Activated T-cell treated with anti-CD3 and anti-CD28 coated beads, Interleukin-2, amount 50 U/mL, for 48 hours (primary cell): ENCODE measurements at places on chromosomes 7 and 10.

DNA sequence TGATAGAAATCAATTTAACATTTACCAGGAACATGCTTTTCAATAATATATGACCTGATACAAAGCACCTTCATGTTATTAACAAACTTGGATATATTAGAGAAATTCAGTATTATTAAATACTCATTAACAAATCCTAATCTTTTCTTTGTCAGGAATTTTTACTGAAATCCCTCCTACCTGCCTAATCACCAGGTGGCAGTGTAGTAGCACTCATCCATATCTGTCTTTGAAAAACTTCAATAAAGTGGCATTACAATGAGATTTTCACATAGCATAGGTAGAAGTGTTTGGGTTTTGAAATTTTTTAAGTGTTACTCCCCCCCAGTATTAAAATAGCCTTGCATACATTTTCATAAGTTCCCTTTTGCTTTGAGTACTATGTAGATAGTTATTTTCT lies 1246.6 kb upstream of the LRRN3 start:
- DNase-seq, result no peak

DNA sequence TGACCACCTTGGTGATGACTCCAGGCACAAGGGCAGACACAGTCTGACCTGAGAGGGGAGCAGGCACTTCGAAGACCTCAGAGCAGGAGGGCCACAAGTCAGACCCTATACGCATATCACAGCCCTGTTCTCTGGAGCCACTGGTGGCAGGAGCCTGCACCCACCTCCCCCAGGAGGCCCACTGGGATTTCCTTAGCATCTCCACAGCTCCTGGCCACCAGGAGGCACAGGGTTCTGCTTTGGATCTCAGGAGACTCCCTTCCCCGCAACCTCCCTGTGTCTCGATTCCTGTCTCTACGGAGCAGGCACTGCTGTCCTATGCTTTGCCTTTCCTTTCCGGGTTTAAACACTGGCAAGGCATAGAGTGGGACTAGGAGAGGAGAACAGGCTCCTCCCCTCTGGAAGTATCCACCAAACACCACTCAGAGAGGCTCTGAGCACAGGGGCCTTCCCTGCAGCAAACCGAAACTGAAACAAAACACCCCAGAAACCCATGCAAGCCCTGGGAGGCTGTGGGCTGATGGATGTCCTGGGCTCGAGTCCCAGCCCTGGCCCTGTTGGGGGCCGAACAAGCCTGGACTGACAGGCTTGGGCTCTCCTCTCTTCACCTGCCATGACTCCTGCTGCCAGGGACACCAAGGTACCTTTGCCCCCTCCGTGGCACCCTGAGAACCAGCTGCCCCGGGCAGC lies 166.3 kb downstream of the NEURL1 start:
- DNase-seq, result peak; percentile 67

DNA sequence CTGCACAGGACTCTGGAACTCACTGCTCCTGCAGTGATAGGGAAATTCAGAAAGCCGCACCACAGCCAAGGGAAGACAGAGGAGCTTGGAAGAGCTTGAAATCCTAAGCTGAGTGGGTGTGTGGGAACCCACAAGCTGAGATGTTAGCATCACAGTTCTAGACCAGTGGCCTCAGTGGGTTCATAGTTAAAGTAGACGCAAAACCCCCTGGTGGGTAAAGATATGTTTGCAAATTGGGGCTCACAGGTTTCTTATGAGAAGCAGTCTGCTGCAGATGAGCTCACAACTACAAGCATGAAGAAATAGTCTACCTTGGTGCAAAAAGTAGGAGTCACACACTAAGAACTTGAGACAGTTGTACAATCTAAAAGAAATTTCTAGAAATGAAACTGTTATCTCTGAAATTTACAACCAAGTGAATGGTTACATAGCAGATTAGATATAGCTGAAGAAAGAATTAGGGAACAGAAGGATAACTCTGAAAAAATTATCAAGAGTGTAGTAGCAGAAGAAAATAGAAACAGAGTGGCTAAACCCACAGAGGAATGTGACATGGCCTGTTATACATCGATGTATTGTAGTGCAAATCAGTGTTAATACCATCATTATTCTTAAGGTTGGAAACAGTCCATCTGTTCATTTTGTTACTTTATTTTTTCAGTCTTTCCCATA lies 77.2 kb downstream of the DYNC2I1 start:
- DNase-seq, result no peak

DNA sequence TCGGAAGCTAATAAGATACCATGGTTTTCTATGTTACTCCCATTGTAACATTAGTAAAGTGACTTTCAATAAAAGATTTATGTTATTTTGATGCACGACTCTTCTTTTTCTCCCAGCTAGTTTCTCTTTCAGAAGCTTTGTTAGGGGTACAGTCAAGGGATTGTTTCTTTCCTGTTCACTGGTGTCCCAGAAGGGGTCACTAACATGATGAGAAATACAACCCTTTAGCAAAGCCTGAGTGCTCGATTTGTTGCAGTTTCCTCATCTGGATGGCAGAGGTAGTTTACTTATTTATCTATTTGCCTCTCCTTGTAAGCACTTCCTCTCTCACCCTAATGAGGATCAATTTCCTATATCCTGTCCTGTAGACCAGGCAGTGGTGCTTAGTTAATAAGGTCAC lies 17.0 kb downstream of the SRI start:
- DNase-seq, result no peak

DNA sequence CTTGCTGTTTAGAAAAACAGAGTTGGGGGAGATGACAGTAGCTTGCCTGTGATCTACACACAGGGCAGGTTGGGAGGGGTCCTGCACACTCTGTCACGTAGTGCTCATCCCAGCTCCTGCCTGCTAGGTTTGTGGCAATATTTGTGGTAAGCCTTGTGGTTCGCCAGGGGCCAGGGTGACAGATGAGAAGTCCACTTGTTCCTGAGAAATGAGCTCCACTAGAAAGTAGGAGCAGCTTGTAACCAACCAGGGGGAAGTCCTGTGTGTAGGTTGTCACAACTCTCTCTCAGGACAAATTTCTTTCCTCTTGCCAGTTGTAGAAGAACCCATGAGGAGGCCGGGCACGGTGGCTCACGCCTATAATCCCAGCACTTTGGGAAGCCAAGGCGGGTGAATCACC lies 147.0 kb downstream of the TCF7L2 start:
- DNase-seq, result no peak

GRCh38 chr7:94160719-94161435 lies 156.7 kb upstream of the BET1 start:
- DNase-seq, result no peak

GRCh38 chr7:139294951-139295575 lies 46.1 kb upstream of the FMC1 start:
- DNase-seq, result no peak

GRCh38 chr10:103776878-103777591 lies 78.3 kb downstream of the SH3PXD2A start:
- DNase-seq, result no peak
